ENCODE measurements at places on chromosomes 1 and 21.

DNA sequence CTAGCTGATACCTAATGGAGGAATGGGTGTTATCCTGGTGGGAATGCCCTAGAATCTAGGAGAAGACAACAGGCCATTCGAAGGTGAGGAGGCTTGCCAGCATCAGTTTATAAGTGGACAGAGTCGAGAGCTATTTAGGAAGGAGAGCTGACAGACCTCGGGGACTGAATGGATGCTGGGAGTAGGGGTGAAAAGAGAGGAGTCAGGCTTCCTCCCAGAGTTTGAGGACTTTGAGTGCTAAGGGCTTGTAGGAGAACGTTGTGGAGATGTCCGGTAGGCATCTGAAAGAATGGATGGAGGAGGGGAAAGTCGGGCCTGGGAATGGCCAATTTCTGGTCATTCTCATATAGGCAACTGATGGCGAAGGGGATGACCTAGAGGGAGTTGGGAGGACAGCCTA lies 155.1 kb downstream of the DYRK1A start:
- H3K27me3 ChIP-seq, result no peaks in the 10 kb centered on the region
- peaks cover 4% of the 10 kb centered on the region for H3K4me1 ChIP-seq
- no peak overlapping the region for H3K4me3 ChIP-seq
- DNase-seq, result no peak
- H3K27ac ChIP-seq, result no peak overlapping the region

DNA sequence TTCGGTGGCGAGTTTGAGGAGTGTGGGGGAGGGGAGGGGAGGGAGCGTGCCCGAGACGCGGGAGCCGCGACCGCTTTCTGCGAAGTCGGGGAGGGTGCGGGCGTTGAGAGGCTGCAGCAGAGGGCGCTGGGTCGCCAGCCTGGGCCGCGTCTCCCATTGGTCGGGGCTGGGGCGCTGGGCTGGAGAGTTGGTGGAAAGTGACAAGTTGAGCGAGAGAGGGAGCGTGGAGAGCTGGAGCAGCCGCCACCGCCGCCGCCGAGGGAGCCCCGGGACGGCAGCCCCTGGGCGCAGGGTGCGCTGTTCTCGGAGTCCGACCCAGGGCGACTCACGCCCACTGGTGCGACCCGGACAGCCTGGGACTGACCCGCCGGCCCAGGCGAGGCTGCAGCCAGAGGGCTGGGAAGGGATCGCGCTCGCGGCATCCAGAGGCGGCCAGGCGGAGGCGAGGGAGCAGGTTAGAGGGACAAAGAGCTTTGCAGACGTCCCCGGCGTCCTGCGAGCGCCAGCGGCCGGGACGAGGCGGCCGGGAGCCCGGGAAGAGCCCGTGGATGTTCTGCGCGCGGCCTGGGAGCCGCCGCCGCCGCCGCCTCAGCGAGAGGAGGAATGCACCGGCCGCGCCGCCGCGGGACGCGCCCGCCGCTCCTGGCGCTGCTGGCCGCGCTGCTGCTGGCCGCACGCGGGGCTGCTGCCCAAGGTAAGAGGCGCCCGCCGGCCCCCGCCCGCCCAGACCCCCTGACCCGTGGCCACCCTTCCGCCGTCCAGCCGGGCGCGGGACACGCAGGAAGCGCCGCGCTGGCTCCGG lies at the start of gene ROR1:
ROR1 (plus strand) TSS at position 203 of the 802 bp plus-strand sequence.
- peak; percentile 61 for DNase-seq
- peak within 1 kb of the TSS; percentile 68 for H3K4me3 ChIP-seq
- H3K36me3 ChIP-seq, result no peaks in the 10 kb centered on the region
- H3K4me1 ChIP-seq, result peaks cover 16% of the 10 kb centered on the region
- H3K27ac ChIP-seq, result no peak within 1 kb of the TSS

- DNase-seq, result no peak
- peaks cover 43% of the 10 kb centered on the region for H3K4me1 ChIP-seq
- H3K4me3 ChIP-seq, result no peak overlapping the region
- H3K27me3 ChIP-seq, result no peaks in the 10 kb centered on the region
- H3K27ac ChIP-seq, result no peak overlapping the region
Observed at GRCh38 chr1:183914276-183914675, 109.4 kb downstream of the RGL1 start.

DNA sequence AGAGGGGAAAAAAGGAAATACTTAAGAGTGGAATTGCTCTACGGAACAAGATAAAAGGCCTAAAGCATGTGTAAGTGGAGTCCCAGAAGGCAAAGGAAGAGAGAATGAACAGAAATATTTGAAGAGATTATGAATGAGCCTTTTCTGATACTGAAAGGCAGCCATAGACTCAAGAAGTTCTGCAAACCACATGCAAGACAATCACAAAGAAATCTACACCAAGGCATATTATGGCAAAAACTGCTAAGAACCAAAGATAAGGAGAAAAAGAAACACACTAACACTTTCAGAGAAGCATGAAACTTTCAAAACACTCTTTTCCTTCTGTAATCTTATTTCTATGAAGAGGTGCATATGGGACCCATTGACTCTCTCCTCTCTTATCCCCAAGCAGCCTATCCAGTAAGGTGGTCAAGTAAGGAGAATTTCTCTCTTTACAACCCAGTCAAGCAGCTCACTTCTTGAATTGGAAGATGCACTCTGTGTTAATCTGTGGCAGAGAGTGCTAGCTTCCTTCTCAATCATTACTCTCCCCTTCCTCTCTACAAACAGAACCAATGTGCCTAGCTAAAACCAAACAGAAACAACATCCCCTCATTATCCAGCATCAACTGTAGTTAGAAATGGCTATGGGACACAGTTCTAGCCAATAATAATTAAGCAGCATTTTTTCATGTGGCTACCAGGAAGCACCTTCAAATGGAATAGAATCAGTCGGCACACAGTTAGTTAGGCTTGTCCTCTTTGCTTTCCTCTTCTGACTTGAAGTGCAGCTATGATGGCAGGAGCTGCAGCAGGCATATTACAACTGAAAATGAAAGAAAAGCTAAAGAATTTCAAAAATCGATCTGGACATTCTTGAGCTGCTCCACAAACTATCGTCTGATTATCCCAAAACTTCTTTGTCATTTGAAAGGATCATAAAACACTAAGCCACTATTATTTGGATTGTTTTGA lies 25.9 kb downstream of the KRTAP19-8 start:
- peak overlapping the region; percentile 22 for H3K27ac ChIP-seq
- peaks cover 24% of the 10 kb centered on the region for H3K27me3 ChIP-seq
- DNase-seq, result no peak
- peak overlapping the region; percentile 19 for H3K4me3 ChIP-seq
- H3K4me1 ChIP-seq, result peaks cover 19% of the 10 kb centered on the region
- H3K36me3 ChIP-seq, result no peaks in the 10 kb centered on the region

DNA sequence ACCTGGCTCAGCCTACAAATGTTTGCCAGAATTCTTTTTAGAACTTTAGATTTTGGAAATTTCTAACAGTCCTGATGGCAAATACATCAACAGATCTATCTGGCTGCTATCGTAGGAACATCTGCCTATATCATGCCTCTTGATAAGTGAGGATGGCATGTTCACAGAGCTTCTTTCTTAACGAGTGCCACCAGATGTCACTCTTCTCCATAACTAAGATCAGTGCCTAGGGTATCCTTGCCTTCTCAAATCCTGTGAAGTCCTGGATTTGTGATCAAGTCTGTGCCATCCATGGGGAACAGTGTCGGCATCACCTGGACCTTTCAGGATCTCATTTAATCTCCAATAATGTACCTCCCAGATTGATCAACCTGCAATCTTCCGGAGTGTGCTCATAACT lies 36.5 kb upstream of the CD5L start:
- no peak for DNase-seq
- no peaks in the 10 kb centered on the region for H3K27me3 ChIP-seq
- no peak overlapping the region for H3K4me3 ChIP-seq
- H3K4me1 ChIP-seq, result no peaks in the 10 kb centered on the region
